ENCODE measurements at places on chromosomes 7 and 10. TPM values are rescaled to one million over a fixed set of nuclear protein-coding genes. Genes with fewer than 3 reads are reported as not detected.

The GRK5 gene
- 3.9 TPM for total RNA-seq

DNA sequence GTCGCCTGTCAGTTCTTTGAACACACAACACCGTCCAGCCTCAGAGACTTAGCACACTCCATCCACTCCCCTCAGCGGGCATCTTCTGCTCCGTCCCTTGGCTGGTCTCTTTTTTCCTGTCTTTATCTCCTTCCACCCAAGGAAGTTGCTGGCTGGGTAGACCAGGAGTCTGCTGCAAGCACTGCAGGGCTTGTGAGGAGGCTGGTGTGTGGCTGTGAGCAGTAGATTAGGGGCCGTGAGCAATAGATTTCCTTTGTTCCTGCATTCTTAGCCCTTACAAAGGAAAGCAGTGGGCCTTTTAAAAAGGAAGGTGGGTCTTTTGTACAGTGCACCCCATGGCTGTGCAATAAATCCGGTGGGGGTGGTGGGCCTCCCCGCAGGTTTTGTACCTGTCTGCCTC is 100.3 kb upstream of the BTBD16 start:
- no peak for DNase-seq

- no peak for DNase-seq
Observed at GRCh38 chr7:83338277-83338950, 175.7 kb upstream of the PCLO start.

DNA sequence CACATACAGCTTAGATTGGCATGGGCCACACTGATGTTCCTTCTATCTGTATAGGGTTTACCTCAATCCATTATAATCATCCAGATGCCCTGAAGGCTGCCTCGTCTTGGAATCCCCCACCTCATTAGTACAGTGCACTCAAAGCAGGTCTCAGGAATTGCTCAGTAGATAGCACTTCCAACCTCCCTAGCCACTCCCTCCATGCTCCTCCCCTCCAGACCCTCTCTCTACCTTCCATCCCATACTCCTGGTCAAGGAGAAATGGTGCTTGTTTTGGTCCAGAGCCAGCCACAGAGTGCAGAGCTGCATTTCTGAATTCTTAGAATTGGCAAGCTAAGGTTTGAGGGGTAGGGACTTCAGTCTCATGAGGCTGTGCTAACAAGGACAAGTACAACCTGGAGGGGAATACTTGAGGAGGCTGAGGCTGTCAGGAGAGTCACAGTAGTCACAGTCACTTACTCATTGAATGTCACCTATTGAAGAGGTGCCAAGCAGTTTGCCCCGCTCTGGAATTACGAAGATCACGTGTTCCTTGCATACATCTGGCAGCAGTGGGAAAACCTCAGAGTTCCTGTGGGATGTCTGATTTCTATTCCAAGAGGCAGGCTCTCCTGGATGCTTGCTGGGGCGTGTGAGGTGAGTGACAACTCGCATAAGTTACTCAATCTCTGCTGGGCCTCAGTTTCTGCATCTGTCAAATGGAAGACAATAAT is 60.7 kb upstream of the ZNF746 start:
- peak; percentile 94 for DNase-seq

DNA sequence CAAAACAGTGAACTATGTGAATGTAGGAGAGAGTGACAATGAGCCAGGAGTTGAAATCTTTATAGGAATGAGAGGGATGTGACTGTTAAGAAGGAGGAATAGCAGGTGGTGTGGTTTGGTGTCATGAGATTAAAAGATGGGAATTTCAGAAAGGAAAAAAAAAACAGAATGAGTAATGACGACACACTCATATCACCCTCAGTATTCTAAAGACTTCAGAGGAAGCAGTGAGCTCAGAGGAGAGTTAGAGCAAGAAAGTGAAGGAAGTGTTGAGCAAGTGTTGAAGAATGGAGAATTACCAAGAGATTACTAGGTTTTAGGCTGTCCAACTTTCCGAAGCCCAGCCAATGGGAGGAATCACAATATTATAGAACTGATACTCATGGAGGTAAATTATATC is 220.5 kb upstream of the HGF start:
- DNase-seq: peak; percentile 3

GRCh38 chr10:15550950-15551349 is 168.8 kb downstream of the ITGA8 start:
- no peak for DNase-seq

GRCh38 chr7:148831782-148832181 is 52.3 kb downstream of the EZH2 start:
- DNase-seq: no peak

DNA sequence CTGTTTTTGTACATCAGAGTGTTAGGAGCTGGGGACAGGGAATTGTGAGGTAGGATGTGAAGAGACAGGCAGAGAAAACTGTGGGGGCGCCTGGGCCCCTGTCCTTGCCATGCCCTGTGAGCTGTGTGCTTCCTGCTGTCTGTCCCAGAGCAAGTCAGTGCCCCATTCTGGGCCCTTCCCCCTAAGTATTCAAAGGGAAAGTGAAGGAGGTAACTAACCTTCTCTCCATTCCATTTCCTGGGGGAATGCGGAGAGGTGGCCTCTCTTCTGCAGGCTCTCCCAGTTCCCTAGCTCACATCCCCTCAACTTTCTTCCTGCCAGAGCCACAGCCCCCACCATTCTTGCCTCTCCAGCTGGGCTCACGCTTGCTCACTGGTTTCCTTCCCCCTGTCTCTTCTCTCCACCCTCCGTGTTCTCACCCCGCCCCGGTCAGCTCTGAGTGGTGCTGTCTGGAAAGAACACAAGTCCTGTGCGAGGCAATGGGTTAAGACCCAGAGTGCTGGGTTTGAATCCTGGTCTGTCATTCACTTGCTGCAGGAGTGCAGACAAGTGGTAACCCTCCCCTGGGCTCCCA is 9.7 kb upstream of the VSIR start:
- no peak for DNase-seq

DNA sequence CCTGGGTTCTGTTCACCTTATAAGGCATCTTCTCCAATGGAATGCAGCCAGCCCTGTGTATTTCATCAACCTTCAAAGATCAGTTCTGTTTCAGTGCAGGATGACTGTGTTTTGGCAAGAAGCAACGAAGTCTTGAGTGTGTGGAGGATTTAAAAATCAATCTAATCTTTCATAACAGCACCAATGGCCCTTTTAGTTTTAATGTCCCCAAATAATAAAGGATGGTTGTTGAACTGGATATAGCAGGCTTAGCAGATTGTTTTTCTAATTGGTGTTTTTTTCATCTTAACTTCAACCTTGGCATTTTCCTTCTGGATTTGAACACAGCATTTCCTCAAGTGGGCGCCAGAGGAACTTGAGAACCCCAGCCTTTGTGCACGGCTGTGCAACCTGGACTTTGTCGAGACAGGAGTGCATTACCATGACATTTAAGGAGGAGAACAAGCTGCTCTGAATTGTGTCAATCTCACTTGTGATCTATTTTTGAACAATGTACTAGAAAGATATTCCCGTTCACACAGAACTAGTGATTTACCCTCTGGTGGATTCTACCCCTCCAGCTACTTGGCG is 313.3 kb upstream of the AKR1E2 start:
- peak; percentile 61 for DNase-seq

The SRRM3 gene
- total RNA-seq: 0.27 TPM

The TUBB8 gene
- 0.22 TPM for total RNA-seq

The CALCR gene
- not detected for total RNA-seq

The HGF gene
- total RNA-seq: 1.1 TPM

DNA sequence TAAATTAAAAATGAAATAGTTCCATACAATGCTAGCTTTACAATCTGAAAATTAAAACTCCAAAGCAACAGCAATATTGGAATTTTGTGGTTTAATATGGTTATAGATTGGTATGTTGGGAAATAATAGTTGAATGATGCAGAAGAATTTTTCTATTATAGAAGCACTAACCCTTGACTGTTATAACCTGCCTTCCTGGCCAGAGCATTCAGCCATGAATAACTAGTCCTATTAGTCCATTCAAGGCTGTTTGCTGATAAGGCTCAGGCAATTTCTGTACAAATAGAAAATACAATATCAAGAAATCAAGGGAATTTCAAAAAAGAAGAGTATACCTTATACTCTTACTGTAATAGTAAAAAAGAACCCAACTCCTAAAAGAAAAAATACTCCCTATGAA is 101.6 kb upstream of the SP4 start:
- DNase-seq: no peak

The HECTD2 gene
- total RNA-seq: 4.6 TPM

GRCh38 chr7:55970561-55970960 is 6.2 kb downstream of the NIPSNAP2 start:
- DNase-seq: no peak

The HOXA11 gene
- total RNA-seq: 1.1 TPM

DNA sequence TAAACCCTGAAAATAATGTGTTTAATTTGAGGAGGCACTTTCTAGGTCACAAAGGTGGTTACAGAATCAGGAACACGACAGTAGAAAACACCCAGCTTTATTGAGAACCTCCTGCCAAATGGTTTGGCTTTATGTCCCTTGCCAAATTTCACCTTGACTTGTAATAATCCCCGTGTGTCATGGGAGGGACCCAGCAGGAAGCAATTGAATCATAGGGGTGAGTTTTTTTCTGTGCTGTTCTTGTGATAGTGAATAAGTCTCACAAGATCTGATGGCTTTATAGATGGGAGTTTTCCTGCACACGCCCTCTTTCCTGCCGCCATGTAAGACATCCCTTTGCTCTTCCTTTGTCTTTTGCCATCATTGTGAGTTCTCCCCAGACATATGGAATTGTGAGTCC is 193.8 kb upstream of the KLF6 start:
- DNase-seq: peak; percentile 57

DNA sequence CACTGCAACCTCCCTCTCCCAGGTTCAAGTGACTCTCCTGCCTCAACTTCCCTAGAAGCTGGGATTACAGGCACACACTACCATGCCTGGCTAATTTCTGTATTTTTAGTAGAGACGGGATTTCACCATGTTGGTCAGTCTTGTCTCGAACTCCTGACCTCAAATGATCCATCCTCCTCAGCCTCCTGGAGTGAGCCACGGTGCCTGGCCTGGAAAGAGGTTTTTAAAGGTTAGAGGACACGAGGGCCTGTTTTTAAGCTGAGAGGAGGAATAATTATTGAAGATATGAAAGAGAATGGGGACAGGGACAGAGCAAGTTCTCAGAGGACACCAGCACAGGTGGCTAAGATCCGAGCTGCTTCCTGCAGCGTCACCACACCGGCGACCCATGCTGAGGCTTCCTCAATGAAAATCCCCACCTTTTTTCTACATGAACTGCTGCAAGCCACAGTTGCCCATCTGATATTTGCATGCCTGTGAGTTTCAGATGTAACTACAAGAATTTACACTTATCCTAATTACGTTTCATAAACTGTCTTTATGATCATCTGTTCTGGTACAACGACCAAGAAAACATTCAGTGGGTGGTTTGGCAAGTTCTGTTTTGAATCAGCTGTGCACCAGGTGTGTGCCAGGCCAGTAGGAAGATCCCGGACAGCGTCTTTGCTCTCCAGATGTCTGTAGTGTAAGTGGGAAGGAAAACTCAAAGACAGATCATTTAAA is 76.0 kb downstream of the HIP1 start:
- DNase-seq: no peak

The SAP25 gene
- not detected for total RNA-seq

The EPHB6 gene
- total RNA-seq: 0.02 TPM

GRCh38 chr10:91536733-91537132 is 96.1 kb downstream of the PPP1R3C start:
- peak; percentile 13 for DNase-seq

GRCh38 chr7:81140252-81140651 is 221.4 kb upstream of the SEMA3C start:
- DNase-seq: no peak

The IGF2BP3 gene
- total RNA-seq: 50.6 TPM

DNA sequence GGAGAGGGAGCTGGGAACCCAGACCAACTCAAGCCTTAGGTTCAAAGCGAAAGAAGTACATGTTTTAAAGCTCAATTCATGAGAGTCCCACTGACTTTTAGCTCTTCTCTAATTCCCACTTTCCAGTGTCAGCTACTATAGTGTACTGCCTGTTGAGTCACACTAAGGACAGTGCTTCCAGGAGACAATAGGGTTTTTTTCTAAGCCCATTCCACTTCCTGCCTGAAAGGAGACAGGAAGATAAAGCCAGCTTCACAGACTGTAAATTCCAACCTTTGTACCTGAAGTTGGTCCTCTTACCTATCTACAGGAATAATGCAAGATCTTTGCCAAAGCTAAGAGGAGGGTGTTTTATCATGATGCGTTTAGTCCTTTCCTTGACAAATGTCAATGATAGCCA is 4.4 kb downstream of the MSRB2 start:
- DNase-seq: peak; percentile 14

Measured in M059J (cell line).